Mesothelial cell of epicardium (in vitro differentiated cells): ENCODE measurements at places on chromosomes 11 and 22. TPM values are rescaled to one million over a fixed set of nuclear protein-coding genes. Genes with fewer than 3 reads are reported as not detected.

- DNase-seq, result no peak
- peaks cover 41% of the 10 kb centered on the region for H3K4me1 ChIP-seq
- peak overlapping the region; percentile 77 for H3K27ac ChIP-seq
These were observed 61.0 kb downstream of the TNRC6B start for GRCh38 chr22:40238425-40239344.

GRCh38 chr11:65766535-65766934, 14.2 kb downstream of the AP5B1 start:
- no peak overlapping the region for H3K27ac ChIP-seq
- no peak overlapping the region for H3K4me3 ChIP-seq
- H3K4me1 ChIP-seq, result no peaks in the 10 kb centered on the region
- H3K27me3 ChIP-seq, result no peaks in the 10 kb centered on the region

GRCh38 chr22:22178355-22178965, 66.1 kb upstream of the VPREB1 start:
- no peak for DNase-seq
- H3K4me1 ChIP-seq, result no peaks in the 10 kb centered on the region
- H3K27me3 ChIP-seq, result peaks cover 82% of the 10 kb centered on the region

- DNase-seq, result no peak
- no peaks in the 10 kb centered on the region for H3K27me3 ChIP-seq
- H3K27ac ChIP-seq, result no peak overlapping the region
- no peak overlapping the region for H3K4me3 ChIP-seq
These were observed 11.4 kb downstream of the RTN4R start for GRCh38 chr22:20256551-20257211.

GRCh38 chr11:10770626-10771254, 19.7 kb downstream of the CTR9 start:
- peaks cover 3% of the 10 kb centered on the region for H3K4me1 ChIP-seq
- H3K27me3 ChIP-seq, result no peaks in the 10 kb centered on the region
- peaks cover 59% of the 10 kb centered on the region for H3K36me3 ChIP-seq
- peak overlapping the region; percentile 6 for H3K27ac ChIP-seq
- no peak for DNase-seq

DNA sequence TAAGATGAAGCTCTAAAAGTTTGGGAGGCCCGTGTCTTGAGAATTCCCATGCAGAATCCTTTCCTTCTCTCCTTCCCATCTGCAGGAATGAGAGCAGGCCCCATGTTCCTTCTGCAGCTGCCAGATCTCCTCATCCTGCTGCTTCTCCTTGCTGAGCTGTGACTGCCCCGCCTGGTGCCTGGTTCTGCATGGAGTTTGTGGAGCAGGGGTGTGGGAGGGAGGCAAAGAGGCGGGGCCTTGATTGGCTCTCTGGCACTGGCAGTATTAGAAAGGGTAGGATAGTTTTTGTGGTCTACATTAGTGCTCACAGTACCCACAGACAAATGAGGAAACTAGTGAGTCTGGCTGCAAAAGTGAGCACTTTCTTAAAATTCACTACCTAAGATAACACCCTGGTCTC, 91.1 kb upstream of the CLPB start:
- H3K36me3 ChIP-seq, result no peaks in the 10 kb centered on the region
- DNase-seq, result no peak
- H3K4me3 ChIP-seq, result no peak overlapping the region
- H3K27ac ChIP-seq, result no peak overlapping the region
- peaks cover 9% of the 10 kb centered on the region for H3K4me1 ChIP-seq

SMC1B gene
- total RNA-seq, result 0.07 TPM in 1 of 3 replicates, not detected in the others

DNA sequence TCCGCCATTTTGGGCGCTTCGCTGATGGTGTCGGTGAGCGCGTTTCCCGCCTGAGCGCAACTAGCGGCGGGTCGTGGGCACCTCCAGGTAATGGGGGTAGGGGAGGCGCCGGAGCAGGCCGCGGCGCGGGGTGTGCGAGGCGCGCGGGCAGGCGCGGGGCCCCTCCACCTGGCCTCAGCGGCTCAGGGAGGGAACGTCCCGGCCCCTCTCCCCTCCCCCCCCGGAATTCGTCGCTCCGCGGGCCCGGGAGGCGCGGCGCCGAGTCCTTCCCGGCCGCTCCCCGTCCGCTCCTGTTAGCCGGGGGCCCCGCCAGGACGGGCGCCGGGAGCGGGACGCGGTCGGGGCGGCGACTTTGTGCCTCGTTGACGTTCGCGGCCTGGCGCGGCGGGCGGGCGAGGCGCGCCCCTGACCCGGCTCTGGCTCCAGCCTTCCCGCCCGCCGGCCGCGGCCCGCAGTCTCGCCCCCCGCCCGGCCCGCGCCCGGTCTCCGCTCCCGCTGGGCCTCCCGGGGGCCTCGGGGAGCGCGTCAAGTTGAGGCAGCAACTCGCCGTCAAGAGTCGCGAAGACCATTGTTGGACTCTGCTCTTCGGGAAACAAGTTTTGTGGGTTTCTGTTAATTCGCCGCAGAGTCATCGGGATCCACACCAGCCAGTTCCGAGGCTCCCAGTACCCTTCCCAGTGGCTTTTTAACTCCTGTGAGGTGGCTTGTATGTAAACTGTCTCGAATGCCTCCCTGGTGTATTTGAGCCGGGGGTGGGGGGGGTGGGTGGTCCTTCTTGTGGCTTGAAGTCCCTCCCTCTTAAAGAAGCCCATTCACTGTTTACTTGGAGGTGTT, at the start of gene PPP6R3:
PPP6R3 (plus strand) TSS at position 12 of the 834 bp plus-strand sequence. CDS start 76,913 bp downstream, outside the sequence.
- no peaks in the 10 kb centered on the region for H3K27me3 ChIP-seq
- no peaks in the 10 kb centered on the region for H3K36me3 ChIP-seq
- H3K4me1 ChIP-seq, result peaks cover 40% of the 10 kb centered on the region
- H3K4me3 ChIP-seq, result peak within 1 kb of the TSS; percentile 89
- DNase-seq, result no peak

GRCh38 chr22:19109198-19110063, 12.8 kb downstream of the DGCR2 start:
- H3K36me3 ChIP-seq, result no peaks in the 10 kb centered on the region
- peak overlapping the region; percentile 57 for H3K27ac ChIP-seq
- no peak for DNase-seq
- peaks cover 9% of the 10 kb centered on the region for H3K4me1 ChIP-seq
- H3K4me3 ChIP-seq, result no peak overlapping the region

SFI1 gene
- total RNA-seq, result 38.7 to 46.1 TPM (median 45.7 TPM) in 3 replicates

MOV10L1 gene
- total RNA-seq, result 1.7 to 3.5 TPM (median 2.8 TPM) in 3 replicates

DNA sequence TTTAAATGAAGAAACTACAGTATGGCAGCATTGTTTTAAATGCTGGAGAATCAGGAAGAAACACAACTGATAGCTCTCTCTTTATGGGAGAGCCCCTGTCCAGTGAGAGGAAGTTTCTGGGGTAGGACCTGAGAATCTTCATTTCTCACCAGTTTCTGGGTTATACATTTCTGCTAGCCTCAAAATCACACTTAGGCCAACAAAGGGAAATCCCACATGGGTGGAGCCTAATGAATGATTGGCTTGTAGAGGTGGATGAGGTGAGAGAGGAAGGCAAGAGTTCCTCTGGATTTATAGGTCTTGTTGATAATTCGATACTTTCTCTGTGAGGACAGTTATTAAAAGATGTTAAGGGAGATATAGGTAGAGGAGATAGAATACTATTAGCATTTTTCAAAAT, 1397.3 kb upstream of the TENM4 start:
- no peaks in the 10 kb centered on the region for H3K27me3 ChIP-seq
- H3K36me3 ChIP-seq, result no peaks in the 10 kb centered on the region
- H3K27ac ChIP-seq, result no peak overlapping the region
- H3K4me1 ChIP-seq, result peaks cover 18% of the 10 kb centered on the region
- no peak overlapping the region for H3K4me3 ChIP-seq

DNA sequence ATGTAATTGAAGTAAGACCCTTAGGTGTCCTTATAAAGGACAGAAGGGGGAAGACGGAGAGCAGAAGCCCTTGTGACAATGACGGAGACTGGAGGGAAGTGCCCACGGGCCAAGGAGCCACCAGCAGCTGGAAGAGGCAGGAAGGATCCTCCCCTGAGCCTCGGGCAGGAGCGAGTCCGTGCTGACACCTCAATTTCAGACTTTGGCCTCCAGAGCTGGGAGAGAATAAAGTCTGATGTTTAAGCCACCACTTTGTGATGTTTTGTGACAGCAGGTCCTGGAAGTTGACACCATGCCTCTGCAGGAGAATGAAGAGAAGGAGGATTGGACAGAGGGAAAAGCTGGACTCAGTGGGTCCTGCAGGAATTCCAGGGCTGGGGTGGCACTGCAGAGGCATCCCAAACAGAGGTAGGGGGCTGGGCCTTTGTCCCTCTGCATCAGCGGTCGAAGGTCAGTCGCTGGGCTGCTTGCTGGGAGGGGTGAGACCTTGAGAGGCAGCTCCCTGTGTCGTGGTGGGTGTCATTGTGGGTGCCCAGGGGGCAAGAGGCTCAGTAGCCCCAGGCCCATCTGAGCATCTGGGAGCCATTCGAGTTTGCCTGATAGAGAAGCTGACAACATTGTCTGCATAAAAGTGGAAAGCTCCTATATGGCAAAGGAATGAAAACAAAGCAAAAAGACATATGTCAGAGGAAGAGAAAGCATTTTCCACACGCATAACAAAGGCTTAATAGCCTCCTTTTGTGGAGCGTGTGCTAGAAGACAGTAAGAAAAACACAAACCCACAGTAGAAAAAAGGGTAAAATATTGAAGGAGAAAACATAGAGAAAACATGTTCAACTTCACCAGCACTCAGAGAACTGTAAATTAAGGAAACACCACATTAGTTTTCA, 68.8 kb downstream of the RTL6 start:
- DNase-seq, result no peak
- no peak overlapping the region for H3K4me3 ChIP-seq
- peaks cover 9% of the 10 kb centered on the region for H3K27me3 ChIP-seq
- H3K4me1 ChIP-seq, result peaks cover 17% of the 10 kb centered on the region
- no peaks in the 10 kb centered on the region for H3K36me3 ChIP-seq
- no peak overlapping the region for H3K27ac ChIP-seq

DNA sequence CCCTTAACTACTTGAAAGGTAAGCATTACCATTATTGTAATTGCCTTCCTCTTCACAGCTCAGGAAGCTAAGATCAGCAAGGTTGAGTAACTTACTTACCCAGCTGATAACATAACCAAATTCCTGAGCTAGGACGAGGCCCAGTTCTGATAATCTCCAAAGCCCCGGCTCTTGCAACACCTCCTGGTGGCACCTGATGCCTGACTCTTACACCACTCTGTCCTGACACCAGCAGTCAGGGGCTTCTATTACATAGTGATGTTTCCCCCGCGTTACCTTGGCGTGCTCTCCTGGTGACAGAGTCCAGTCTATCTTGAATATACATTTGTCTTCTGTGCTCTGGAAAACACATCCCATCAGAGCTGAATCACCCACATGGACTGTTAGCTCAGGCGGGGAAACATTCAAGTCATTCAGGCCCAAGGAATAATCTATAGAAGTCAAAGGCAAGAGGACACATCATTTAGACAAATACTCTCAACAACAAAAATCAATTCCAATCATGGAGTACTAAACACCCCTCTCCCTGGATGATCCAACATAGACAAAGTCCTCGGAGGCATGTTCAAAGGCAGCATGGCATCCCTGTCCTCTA, 12.6 kb downstream of the JAML start:
- H3K27ac ChIP-seq, result no peak overlapping the region
- peaks cover 6% of the 10 kb centered on the region for H3K4me1 ChIP-seq
- H3K27me3 ChIP-seq, result peaks cover 80% of the 10 kb centered on the region
- no peak for DNase-seq
- H3K4me3 ChIP-seq, result no peak overlapping the region

DNA sequence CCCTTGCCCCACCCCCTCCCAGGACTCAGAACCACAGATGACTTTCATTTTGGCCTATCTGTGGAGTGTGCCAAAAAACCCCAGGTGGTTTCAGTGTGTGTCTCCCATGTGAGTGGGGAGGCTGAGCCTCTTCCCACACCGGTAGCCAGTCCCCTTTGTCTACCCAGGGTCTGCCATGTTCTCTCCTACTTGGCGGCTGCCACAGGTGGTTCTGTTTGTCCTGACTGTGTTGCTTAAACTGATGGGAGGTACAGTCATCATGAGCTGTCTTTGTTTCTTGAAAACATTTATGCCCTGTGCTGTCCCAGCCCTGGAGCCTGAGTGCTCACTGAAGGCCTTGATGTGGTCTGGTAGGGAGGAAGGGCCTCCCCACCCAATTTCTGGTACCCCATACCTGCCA, 39.7 kb upstream of the SUSD2 start:
- no peak overlapping the region for H3K4me3 ChIP-seq
- H3K36me3 ChIP-seq, result peaks cover 4% of the 10 kb centered on the region
- H3K4me1 ChIP-seq, result peaks cover 30% of the 10 kb centered on the region

DNA sequence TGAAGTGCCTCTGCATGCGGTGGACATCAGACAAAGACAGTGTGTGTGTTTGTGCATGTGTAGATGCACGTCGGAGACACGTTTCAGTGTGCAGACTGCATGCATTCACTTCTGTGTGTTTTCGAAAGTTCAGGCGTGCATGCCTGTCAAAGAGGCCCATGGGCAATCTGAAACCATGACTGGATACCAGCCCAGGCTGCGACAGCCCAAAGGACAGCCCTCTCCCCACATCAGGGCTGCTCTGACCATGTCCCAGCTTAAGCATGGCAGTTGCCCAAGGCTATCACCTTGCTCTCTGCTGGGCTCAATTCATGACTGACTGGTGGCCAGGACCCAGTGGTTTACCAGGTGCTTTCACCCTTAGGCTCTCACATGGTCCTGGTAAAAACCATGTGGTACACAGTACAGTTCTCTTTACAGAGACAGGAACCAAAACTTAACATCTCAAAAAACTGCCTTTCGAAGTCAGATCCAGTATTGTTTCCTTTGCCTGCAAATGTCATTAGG, 423.7 kb upstream of the CADM1 start:
- no peak for DNase-seq
- peaks cover 20% of the 10 kb centered on the region for H3K27me3 ChIP-seq
- no peaks in the 10 kb centered on the region for H3K4me1 ChIP-seq
- H3K4me3 ChIP-seq, result no peak overlapping the region
- no peak overlapping the region for H3K27ac ChIP-seq
- no peaks in the 10 kb centered on the region for H3K36me3 ChIP-seq

GRCh38 chr11:95711945-95712221, 77.7 kb downstream of the FAM76B start:
- DNase-seq, result no peak
- H3K4me3 ChIP-seq, result no peak overlapping the region
- H3K36me3 ChIP-seq, result no peaks in the 10 kb centered on the region
- peaks cover 3% of the 10 kb centered on the region for H3K4me1 ChIP-seq
- no peak overlapping the region for H3K27ac ChIP-seq
- H3K27me3 ChIP-seq, result no peaks in the 10 kb centered on the region

YPEL4 gene
- total RNA-seq, result 0.64 to 1.3 TPM (median 1.1 TPM) in 3 replicates

DNA sequence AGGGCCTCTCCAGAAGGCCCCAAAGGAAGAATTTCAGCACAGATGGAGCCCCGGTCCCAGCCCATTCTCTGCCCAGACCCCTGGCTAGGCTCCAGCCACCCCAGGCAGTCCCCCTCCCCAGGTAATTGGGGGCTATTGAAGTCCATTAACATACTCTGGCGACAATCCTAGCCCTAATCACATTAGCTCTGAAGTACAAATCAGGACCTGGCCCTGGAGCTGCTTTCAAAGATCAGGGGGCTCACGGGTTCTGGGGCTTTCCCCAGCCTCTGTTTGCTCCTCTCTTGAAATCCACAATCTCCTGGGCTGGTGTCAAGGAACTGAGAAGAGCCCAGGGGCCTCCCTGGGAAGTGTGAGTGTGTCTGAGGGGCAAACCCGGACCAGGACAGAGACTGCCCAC, 22.3 kb downstream of the FGF4 start:
- H3K27ac ChIP-seq, result no peak overlapping the region
- H3K4me1 ChIP-seq, result peaks cover 5% of the 10 kb centered on the region
- H3K36me3 ChIP-seq, result no peaks in the 10 kb centered on the region
- no peak for DNase-seq

- DNase-seq, result no peak
- H3K4me1 ChIP-seq, result peaks cover 49% of the 10 kb centered on the region
- H3K27ac ChIP-seq, result peak overlapping the region; percentile 45
- no peaks in the 10 kb centered on the region for H3K27me3 ChIP-seq
- no peaks in the 10 kb centered on the region for H3K36me3 ChIP-seq
These were observed 8.8 kb downstream of the KREMEN1 start for GRCh38 chr22:29081517-29082236.
